ENCODE measurements at places on chromosomes 2 and 18. TPM values are rescaled to one million over a fixed set of nuclear protein-coding genes. Genes with fewer than 3 reads are reported as not detected.

Gene CPLX4
- not detected for total RNA-seq

Gene FSIP2
- total RNA-seq = not detected

Gene VAMP5
- total RNA-seq = 0.25 TPM

Gene MGAT5
- 17.8 TPM for total RNA-seq

Gene LAPTM4A
- total RNA-seq = 277 TPM
